ENCODE measurements at places on chromosomes 5 and 9.
A peak's percentile ranks its signal among the peaks of the same experiment; 100 is the strongest.

GRCh38 chr9:131799177-131799823 lies 59.4 kb upstream of the RAPGEF1 start:
- no peak for DNase-seq

GRCh38 chr9:89361031-89361430 lies 42.7 kb downstream of the SECISBP2 start:
- DNase-seq, result no peak

- DNase-seq, result no peak
Measured at GRCh38 chr5:151661968-151662732, 24.6 kb downstream of the SPARC start.

GRCh38 chr9:137531099-137531765 lies 19.0 kb downstream of the PNPLA7 start:
- no peak for DNase-seq

- DNase-seq, result no peak
Measured at GRCh38 chr5:31396611-31397295, 135.1 kb downstream of the DROSHA start.

DNA sequence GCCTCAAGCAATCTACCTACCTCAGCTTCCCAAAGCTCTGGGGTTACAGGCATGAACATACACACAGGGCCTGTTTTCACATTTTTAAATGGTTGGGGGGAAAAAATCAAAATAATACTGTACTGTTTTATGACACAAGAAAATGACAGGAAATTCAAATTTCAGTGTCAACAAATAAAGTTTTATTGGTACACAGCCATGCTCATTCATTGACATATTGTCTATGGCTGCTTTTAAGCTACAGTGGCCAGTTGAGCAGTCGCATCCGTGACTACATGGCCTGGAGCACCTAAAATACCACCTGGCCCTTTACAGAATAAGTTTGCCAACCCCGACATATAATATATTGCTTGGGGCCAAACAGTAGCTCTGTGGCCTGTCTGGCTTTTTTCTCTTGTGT lies 56.4 kb upstream of the GGTA1 start:
- no peak for DNase-seq

DNA sequence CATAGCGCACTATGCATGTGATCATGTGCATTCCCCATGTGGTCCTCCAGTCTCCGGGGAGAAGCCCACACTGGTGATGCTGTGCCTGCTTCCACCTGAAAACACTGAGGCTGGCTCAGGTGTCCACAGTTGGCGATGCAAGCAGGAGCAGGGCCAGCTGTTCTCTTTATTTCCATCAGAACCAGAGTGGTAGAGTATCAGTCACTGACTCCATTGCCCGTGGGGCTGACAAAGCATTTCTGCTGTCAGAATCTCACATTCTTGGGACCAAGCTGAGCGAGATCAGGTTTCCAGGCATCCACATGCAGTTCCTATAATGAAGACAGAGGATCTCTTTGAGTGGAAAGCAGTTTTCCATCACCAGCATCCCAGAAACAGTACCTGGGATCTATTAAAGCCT lies 52.5 kb downstream of the GADD45G start:
- no peak for DNase-seq

DNA sequence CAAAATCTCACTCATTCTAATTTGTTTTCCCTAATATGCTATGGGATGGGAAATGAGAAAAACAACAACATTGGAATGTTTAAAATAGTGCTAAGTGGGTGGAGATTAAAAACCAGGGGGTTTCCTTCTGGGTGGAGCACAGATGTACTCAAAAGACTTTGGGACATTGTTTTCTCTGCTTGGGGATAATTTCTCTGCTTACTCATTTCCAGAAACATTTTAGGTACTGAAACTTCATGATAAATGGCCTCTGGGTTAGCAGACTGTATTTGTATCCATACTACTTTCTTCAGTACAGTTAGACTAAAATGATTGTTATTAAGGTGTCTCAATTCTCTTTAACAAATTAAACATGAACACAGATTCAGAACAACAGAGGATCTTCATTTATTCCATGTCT lies 17.4 kb downstream of the ELOVL7 start:
- DNase-seq, result no peak

GRCh38 chr9:101354143-101354764 lies 30.6 kb downstream of the BAAT start:
- no peak for DNase-seq

DNA sequence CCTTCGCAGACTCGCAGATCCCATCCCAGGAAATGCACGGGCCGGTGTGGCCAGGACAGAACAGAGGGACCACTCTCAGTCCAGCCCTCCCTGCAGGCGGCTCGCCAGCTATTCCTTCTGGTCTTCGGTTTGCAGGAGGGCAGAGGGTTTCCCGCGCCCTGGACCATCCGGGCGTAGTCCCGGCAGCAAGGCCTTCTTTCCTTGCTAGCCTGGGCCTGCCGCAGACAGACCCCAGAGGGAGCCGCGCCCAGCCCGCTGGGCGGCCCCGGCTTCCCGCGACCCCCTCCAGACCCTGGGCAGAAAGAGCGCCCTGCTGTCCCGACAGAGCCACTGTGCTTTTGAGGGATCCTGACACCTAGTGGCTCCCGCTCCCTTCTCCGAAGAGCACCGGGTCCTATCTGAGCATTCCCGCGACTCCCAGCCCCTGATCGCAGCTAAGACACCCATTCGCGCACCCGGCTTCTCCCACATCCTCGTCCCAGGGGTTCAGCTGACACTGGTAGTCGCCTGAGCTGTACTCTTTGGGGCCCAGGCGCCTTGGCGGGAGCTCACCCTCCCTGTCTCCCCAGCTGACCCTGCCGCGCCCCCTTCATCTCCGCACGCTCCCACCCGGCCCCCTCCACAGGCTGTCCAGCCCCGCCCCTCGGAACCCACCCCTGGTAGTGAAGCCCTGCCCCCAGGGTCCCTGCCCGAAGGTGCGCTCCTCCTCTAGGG lies 1.1 kb downstream of the CFAP90 start:
- DNase-seq, result no peak

- no peak for DNase-seq
Measured at GRCh38 chr9:69801989-69802388, 18.6 kb upstream of the CFAP95 start.

- no peak for DNase-seq
Measured at GRCh38 chr5:160293901-160294561, 18.3 kb downstream of the CCNJL start.

GRCh38 chr5:43063721-43064171 lies 23.6 kb upstream of the ANXA2R start:
- DNase-seq, result no peak

DNA sequence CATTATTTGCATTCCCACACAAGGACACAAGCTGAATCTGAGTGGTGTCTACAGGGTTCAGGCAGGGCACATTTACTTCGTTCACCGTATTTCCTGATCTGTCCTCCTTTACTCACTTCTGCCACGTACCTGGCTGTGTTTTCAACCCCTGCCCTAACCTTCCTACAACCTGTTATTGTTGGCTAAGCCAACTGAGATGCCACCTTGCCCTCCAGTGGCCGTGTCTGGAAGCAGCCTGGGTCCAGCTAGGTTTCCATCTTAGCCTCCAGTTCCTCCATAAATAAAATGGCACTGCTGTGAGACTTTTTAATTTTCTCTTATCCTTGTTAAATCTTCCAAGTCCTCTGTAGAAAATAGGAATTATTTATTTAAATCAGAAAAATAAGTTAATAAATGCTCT lies 64.8 kb downstream of the ATP10B start:
- DNase-seq, result peak; percentile 28

DNA sequence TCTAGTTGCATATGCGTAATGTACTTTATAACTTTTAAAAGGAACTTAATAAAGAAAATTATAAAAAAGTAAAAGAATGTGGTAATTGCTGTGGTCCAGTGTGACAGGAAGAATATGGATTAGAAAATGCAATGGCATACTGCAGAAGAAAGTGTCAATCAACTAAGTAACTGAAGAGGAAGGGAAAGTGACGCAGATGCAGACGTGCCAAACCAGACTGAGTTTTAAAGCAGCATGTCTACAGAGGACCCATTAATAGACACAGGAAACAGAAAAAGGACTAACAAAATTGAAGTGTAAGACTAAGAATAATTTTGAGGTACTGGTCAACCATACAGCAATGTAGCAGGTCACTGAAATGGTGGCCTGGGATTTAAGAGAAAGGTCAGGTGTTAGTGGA lies 73.3 kb downstream of the DPYSL3 start:
- no peak for DNase-seq

GRCh38 chr5:173613433-173614159 lies 2.9 kb downstream of the BOD1 start:
- no peak for DNase-seq

DNA sequence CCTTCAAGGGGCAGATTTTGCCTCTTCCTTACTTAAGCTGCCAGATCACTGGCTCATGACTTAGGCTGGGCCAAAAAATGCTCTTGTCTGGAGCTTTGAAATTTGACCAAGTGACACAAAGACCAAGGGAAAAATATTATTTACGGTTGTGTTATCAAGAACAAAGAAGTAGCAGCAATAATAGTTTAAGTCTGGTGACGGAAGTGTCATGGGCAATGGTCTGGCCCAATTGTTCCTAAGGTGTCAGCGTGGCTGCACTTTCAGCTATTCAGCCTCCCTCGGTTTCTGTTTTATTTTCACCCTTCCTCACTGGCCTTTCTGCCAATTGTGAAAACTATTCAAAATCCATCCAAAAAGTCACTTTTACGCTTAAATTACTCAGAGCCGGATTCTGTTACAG lies 185.3 kb downstream of the CDH18 start:
- no peak for DNase-seq

DNA sequence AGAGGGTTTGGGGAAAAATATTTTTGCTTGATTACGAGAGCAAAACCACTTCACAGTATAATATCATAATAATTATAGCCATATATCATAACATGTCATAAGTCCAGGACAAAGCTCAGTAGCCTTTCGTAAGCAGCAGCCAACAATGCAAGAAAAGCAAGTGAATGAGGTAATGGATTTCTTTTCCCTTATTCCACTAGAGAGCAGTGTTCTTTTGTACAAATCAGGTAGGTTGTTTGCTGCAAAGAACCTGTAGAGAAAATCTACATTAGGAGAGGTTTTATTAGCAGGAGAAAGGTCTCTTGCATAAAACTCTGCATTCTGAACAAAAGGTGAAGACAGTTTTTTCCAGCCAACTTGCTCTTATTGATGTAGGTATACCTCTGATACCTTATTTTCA lies 1033.4 kb downstream of the TLE4 start:
- no peak for DNase-seq

- no peak for DNase-seq
Measured at GRCh38 chr9:123320814-123321213, 35.2 kb upstream of the CRB2 start.

DNA sequence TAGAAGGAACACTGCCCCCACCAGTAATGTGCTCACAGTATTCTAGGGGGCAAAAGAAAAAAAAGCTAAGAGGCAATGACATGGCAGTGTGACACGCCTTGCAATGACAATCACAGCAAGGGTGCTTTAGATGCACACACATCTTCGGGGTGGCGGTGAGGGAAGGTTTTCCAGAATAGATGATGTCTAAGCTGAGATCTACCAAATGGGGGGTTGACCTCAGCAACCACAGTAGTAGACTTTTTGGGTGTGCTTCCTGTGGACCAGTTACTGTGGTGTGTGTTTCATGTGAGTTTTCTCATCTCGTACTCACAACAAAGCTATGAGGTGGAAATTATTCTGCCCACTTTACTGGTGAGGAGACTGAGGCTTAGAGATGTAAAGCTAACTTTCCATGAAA lies 10.2 kb upstream of the IL12B start:
- DNase-seq, result no peak

DNA sequence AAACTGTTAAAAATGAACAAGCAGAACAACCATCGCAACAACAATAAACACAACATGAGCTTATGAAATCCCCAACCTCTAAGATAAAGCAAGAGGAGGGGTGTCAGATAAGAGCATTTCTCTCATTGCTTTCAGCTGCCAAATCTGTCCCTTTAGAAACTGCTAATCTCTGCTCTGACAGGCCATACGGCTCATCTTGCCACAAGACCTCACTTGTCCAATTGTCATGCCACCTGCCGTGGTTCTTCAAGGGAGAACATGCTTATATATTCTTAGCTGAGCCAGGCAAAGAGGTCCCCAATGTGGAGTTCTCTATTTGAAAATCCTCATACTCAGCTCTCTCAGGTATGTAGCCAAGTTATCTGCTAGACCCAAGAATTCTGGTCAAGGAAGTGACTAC lies 405.0 kb upstream of the TNC start:
- no peak for DNase-seq

GRCh38 chr5:143992496-143992895 lies 178.0 kb downstream of the YIPF5 start:
- DNase-seq, result no peak

GRCh38 chr5:94239266-94239665 lies 379.1 kb downstream of the KIAA0825 start:
- DNase-seq, result no peak

All from iPS DF 19.7 (cell line).